Activated naive CD4-positive, alpha-beta T cell treated with anti-CD3 and anti-CD28 coated beads for 36 hours (primary cell): ENCODE measurements at places on chromosomes 12 and 14. TPM values are rescaled to one million over a fixed set of nuclear protein-coding genes. Genes with fewer than 3 reads are reported as not detected.

The DBX2 gene
- not detected for total RNA-seq

The SIX4 gene
- total RNA-seq = not detected

The NYNRIN gene
- total RNA-seq = not detected

The TBX5 gene
- not detected for total RNA-seq

The UBE2N gene
- 143 TPM for total RNA-seq

The CACNA2D4 gene
- 2.1 TPM for total RNA-seq
